GM12865 (cell line): ENCODE measurements at places on chromosomes 3 and 15.

DNA sequence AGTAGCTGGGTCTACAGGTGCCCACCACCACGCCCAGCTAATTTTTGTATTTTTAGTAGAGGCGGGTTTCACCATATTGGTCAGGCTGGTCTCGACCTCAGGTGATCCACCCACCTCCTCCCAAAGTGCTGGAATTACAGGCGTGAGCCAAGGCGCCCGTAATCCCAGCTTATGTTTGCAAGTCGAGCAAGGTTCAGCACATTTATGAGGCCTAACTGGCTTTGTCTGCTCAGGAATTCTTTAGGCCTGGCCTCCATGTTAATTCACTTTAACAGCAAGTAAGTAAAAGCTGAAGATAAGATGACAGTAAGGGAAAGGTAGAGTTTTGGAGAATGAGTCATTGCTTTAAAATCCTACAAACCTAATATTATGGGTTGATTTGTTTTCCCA, 24.6 kb downstream of the SIDT1 start:
- DNase-seq: no peak

DNA sequence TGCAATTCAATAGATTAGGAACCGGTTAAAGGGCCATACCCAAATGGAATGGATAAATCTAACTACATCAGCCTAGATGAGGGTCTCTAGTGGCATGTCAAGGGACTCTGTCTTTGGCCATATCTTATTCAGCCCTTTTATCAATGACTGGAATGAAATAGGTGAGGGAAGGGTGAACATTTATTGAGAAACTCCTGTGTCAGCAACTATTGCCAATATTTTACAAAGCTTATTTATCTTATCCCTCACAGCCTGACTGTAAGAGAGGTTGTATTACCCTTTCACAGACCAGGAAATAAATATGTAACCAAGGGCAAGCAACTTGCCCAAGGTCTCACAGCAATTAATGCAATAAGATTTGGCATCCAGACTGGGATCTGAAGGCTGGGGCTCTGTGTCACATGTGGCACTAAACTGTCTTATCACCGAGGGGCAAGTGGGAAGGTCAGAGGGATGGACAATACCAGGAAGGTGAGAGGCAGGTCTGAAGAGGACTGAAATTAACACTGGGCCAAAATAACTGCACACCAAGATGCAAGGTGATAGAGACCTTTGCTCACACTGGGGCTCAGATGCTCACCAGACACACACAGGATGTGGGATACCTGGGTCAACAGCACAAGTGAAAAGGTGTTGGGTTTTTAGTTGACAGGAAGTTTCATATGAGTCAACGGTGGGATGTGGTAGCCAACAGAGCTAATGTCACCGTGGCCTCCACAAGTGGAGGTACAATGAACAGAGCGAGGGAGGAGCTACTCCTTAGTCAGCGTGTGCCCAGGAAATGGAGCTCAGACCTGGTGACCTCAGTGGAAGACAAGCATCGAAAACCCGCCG, 261.3 kb downstream of the RPLP1 start:
- DNase-seq: peak; percentile 93

- DNase-seq: no peak
Observed at GRCh38 chr3:56868706-56869105, 67.0 kb upstream of the ARHGEF3 start.

GRCh38 chr15:36694574-36694973, 115.1 kb downstream of the CDIN1 start:
- DNase-seq: no peak

DNA sequence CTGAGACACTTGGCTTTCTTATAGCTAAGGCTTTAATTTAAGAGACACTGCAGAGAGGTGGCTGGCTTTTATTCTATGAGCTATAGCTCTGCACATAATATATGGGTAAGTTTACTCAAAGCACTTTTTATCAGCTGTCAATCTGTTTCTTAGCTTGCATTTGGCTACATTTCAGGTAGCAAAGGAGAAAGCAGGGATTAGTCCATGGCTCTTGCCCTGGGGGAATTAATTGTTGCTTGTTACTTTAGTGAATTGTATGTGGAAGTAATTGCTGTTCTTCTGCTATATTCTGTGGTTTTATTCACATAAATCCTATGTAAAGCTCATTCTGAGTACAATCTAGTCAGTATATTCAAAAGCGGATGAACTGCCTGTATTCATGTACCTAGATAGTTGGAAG, 14.4 kb upstream of the CCDC39 start:
- no peak for DNase-seq

- DNase-seq: no peak
Observed at GRCh38 chr3:332701-333100, 136.1 kb downstream of the CHL1 start.

GRCh38 chr15:100205549-100206295, 136.1 kb downstream of the ADAMTS17 start:
- DNase-seq: no peak

GRCh38 chr3:154034797-154035330, 86.3 kb upstream of the ARHGEF26 start:
- no peak for DNase-seq

- DNase-seq: no peak
Observed at GRCh38 chr3:156187146-156187769, 66.9 kb downstream of the KCNAB1 start.

DNA sequence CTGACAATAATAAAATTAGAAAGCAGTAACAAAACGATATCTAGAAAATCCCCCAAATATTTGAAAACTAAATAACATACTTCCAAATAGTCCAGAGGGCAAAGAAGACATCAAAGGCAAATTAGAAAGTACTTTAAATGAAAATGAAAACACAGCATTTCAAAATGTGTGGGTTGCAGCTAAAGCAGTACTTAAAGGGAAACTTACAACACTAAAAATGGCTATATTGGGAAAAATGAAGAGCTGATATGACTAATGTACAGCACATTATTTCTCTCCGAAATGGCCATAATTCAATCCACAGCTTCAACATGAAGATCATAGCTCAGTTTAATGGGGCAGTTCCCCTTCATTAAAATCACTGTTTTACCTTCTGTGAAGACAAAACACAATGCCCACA, 71.9 kb downstream of the FBXL22 start:
- DNase-seq: peak; percentile 8

DNA sequence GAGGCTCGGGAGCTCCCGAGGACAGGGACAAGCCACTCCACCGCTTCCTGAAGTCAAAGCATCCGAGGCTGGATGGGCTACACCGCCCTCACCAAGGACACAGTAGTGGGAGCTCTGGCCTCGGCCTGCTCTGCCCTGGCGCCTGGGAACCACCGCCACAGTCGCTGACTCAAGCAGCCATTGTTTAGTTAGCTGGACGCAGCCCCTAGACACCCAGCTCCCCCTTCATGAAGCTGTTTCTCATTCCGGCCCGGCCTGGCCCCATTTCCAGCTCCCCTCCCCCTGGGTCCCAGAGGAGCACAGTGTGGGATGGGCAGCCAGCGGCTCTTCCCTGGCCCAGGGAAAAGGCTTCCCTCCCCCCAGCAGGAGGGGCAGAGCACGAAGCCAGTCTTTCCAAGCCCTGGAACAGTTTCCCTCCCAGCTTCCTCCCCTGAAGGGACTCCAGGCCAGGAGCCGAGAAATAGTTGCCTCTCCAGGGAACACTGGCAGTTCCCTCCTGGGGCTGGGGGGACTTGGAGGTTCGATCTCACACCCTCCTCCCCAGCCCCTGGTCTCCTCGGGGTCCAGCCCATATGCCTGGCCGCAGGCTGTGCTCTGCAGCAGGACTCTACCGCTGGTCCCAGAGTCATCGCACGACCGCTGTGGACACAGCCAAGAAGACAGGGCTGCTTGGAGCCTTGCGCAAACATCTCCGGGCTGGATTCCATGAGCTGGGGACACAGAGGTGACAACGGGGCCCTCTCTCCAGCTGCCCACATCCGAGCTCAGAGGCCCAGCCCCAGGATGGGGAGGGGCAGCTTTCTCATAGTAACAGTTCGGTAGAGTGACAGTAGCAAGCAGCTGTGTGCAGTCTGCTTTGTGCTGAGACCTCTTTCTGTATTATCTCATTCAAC, 10.0 kb downstream of the PLXND1 start:
- DNase-seq: no peak

DNA sequence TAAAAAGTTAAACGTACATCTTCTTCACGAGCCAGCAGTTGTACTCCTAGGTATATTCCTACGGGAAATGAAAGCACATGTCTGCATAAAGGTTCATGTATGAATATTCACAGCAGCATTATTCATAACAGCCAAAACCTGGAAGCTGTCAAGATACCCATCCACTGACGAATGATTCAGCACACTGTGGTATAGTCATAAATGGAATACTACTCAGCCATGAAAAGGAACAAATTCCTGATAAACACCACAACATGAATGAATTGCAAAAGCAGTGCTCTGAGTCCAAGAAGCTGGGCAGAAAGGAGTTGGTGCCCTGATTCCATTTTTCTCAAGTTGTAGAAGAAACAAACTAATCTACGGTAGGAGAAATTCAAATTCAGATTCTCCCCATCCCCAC, 3.9 kb downstream of the TMEM43 start:
- no peak for DNase-seq

GRCh38 chr15:85618956-85619491, 175.7 kb downstream of the KLHL25 start:
- peak; percentile 29 for DNase-seq

DNA sequence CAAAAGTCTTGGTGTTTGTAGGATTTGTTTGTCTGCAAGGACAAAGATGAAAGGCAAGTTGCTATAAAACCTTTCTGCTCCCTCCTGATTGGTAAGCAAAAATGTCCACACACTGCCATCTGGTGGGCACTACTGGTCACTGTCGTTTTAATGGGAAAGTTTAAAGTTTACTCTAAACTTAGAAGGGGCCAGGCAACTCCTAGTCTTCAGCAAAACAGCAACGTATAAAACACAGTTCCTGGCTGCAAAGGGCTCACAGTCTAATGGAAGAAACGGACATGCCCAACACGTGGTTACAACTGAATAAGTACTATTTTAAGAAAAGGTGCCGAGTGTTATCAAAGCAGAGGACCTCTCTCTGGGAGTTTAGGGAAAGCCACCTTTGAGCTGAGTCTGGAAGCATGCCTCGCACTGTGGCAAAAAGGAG, 23.7 kb upstream of the TPRG1 start:
- DNase-seq: peak; percentile 62

GRCh38 chr3:45946875-45947274, 3.6 kb downstream of the CXCR6 start:
- DNase-seq: no peak

- no peak for DNase-seq
Observed at GRCh38 chr15:63870487-63871209, 36.9 kb upstream of the HERC1 start.

GRCh38 chr15:58788056-58788710, 17.1 kb downstream of the MINDY2 start:
- DNase-seq: no peak

- no peak for DNase-seq
Observed at GRCh38 chr15:76714950-76715349, 190.2 kb downstream of the SCAPER start.

DNA sequence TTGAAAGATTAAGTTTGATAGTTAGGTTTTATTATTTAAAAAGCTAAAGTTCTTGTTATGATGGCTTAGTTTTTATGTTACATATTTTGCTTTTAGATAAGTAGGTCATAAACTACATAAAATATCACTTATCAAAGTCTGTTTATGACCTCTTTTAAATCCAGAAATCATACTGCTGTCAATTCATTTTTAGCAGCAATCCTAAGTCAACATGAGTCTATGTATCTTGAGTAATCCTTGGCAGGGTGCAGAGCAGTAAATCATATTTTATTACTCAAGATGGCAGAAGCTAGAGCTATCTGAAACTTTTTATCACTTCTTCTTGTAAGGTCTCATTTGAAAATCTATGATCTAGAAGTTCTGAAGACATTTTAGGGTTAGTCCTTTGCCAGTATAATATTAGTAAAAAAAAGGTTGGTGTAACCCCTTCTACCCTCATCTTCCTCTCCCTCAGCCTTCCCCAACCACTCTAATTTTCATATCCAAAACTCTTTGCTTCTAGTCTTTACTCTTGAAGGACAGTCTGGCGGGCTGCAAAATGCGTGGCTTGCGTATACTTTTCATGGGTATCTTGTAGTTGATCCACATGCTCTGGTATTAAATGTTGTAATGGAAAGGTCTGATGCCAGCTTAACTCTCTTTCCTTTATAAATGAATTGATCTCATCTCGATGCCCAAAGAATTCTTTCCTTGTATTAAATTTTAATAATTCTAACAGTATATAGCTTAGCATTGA, 134.0 kb upstream of the THRB start:
- no peak for DNase-seq

DNA sequence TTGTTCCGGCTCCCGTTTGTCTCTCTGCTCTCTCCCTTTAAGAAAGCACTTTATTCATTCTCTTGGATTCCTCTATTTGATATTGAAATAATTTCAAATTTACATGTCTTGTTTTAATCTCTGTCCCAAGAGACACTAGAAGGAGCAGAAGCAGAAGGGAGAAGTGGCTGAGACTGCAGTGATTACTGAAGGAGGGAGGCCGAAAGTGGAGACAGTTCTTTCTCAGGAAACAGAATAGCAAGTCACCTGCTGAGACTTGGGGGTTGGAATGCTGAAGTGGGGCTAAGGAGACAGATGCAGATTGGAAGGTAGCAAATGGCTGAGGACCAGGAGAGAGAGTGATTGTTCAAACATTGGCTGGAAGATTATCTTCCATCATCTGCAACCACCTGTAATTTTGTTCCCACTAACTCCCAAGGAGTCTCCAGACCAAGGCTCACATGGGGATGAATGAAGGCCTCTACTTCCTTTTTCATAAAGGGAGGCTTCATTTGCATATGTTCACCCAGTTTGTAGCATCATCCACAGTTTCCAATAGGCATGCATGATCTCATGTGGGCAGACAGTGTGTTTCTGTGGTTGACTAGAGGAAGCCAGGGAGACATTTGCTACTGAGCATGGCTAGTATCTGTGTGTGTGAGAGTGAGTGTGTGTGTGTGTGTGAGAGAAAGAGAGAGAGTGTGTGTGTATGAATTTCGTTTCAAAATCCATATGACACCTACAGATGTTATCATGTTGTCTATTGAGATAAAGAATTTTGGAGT, 24.0 kb downstream of the LTF start:
- DNase-seq: peak; percentile 82

GRCh38 chr15:67605871-67606270, 63.4 kb downstream of the MAP2K5 start:
- DNase-seq: no peak

GRCh38 chr3:142077155-142077858, 72.0 kb downstream of the TFDP2 start:
- DNase-seq: no peak

DNA sequence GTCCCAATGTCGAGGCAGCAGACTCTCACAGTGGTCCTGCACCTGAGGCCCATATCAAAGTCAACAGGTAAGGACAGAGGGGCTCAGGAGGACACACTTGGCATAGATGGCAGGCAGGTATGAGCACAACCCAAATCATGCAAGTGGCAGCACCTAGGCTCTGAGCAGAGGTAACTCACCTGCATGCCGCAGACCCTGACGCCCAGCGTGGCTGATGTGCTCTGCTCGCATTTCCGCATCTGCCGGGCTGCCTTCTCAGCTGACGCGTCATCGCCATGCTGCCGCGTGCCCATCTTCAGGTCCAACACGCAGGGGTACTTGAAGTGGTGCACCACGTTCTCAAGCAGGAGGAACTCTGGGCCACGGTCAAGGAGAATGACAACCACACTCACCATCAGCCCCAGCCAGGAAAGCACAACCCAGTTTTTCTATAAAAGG, 4.2 kb upstream of the GMPPB start:
- DNase-seq: no peak
